ENCODE measurements at places on chromosomes 1 and 21.

- DNase-seq: no peak
Measured at GRCh38 chr1:161743231-161743630, 6.4 kb upstream of the DUSP12 start.

- DNase-seq: no peak
Measured at GRCh38 chr1:50634251-50634650, 211.0 kb upstream of the DMRTA2 start.

GRCh38 chr1:177800400-177801088, 169.3 kb downstream of the SEC16B start:
- DNase-seq: no peak

DNA sequence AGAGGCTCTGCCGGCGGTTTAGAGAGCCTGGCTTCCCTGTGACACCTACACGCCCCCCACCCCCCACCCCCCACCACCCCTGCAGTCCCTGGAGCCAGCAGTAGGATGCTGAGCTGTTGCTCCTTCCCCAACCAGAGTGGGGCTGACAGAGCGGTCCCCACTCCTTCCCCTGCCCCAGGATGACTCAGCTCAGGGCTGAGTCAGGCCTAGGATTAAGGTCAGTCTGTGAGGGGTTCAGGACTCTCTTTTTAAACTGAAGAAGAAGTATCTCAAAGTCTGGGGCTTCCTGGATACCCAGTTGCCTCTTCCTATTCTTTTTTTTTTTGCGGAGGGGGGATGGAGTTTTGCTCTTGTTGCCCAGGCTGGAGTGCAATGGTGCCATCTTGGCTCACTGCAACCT, 19.1 kb downstream of the DMBX1 start:
- DNase-seq: no peak

DNA sequence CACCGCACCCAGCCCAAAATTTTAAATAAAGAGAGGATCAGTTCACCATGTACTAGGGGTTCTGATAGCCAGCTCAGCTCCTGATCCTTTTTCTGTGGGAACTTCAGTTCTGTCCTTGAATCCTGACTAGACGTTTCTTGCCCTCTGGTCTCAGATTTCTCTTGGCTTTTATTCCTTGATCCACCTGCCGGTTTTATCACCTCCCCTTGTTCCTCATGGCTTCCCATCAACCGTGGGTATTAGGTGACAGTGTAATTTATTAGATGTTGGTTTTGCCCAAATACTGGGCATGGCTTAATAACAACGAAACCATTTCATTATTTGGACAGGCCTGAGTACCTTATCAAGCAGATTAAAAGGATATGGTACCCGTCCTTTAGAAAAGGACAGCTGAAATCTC, 22.5 kb downstream of the SLC45A1 start:
- no peak for DNase-seq

GRCh38 chr1:217620814-217621213, 10.1 kb downstream of the GPATCH2 start:
- no peak for DNase-seq

GRCh38 chr1:204114606-204115005, 37.2 kb downstream of the ETNK2 start:
- no peak for DNase-seq

- DNase-seq: no peak
Measured at GRCh38 chr1:178241057-178241456, 147.2 kb downstream of the RASAL2 start.

- no peak for DNase-seq
Measured at GRCh38 chr21:42745511-42746239, 92.3 kb downstream of the PDE9A start.

- peak; percentile 74 for DNase-seq
Measured at GRCh38 chr1:37035796-37036666, 1.7 kb upstream of the GRIK3 start.

DNA sequence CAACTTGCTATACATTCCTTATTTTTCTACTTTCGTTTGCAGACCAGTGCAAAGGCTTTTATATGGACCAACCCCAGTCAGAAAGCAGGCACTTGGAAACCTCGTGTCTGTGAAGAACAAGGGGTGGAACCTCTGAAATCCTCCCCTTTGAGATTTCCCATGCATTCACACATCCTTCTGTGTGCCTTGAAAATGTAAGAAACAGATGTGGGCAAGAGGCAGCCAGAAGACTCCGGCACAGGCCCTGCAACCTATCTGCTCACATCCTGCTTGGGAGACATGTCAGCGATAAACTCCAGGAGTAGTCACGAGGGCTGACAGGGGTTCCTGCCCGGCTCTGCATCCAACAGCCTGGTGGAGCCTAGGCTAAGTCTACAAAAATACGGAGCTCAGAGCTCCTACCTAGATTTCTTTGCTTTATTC, 42.5 kb downstream of the ETS2 start:
- DNase-seq: no peak

GRCh38 chr21:26138615-26139257, 31.8 kb downstream of the APP start:
- DNase-seq: no peak

DNA sequence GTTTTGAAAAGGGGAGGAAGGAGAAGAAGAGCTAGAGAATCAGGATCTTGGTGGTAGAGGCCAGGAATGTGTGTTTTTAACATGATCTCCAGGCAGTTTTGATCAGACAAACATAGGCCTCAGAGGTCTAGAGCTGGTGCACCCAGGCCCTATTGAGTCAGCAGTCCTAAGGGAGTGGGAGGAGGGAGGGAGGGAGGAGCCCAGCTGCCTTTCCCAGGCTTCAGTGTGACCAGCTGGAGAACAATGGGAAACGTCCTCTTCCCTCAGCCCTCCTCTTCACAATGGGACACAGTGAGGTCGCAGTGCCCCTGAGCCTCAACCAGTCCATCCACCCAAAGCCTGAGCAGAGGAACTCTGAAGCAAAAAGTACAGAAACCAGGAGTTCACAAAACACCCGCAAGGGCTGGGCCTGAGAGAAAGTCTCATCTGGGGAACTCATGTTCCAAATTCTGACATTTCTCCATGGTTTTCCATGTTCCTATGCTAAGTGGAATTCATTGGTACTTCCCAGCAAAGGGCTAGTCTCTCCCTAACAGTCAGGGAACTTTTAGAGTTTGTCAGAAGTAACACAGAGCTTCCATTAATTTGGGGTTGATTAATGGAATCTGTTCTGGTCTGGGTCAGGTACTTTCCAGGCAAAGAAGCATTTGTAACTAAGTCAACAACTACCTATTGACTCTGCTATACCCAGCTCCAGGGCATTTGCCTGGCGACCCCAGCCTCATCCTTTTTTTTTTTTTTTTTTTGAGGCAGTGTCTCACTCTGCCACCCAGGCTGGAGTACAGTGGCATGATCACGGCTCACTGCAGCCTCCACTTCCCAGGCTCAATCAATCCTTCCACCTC, 37.5 kb downstream of the ELAPOR1 start:
- no peak for DNase-seq

- DNase-seq: no peak
Measured at GRCh38 chr1:9346566-9346965, 53.9 kb downstream of the SPSB1 start.

DNA sequence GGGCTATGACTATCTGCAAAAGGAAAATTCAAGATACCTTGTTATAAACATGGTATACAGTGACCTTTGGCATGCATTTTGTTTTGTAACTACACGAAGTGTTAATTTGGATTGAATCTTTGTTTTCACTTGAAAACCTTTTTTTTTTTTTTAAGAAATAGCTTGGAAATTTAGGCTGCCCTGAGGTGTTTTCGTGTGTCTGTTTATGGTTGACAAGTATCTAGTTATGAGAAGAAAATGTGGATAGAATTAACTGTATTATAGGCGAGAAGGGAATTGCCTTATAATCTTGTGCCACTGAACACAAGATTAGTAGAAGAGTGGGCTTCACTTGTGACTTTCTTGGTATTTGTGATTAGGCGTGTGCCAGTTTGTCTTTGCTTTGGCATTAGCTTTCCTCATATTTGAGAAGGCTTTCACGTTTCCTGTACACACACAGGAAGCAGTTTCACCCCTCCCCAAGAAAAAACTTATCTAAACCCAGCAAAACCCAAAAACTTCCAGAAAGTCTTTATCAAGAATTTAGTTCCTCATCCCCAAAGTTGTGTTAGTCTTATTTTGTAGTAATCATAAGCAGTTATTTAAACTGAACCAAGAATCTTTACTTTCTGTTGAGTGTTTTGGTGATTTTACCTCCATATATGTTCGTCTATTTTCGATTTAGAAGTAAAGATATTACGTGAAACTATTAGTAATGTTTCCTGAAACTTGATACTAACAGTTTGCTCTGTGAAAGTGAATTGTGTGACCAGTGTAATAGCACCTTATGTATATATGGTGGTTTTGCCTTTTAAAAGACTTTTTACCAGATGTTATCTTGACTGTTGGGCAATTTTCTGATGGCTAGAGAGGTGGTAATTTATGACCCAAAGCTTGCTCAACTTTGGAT, 3.8 kb downstream of the DYRK1A start:
- DNase-seq: no peak

DNA sequence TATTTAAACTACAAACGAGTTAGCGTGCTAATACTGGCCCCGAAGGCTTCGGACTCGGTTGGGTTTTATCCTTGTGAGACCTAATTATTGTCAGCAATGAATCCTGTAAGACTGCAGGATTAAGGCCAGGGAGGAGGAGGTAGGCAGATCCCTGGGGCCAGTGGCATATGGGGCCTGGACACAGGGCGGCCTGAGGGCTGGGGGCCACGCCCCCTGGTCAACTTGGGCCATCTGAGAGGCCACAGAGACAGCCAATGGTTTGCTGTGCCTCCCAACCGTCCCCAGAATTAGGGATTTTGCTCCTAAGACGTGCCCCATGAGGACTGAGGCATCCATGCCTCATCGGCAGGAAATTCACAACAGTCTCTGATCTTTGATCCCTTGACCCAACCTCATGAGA, 31.1 kb upstream of the DISP3 start:
- DNase-seq: no peak

GRCh38 chr1:41749991-41750745, 168.6 kb downstream of the HIVEP3 start:
- no peak for DNase-seq

DNA sequence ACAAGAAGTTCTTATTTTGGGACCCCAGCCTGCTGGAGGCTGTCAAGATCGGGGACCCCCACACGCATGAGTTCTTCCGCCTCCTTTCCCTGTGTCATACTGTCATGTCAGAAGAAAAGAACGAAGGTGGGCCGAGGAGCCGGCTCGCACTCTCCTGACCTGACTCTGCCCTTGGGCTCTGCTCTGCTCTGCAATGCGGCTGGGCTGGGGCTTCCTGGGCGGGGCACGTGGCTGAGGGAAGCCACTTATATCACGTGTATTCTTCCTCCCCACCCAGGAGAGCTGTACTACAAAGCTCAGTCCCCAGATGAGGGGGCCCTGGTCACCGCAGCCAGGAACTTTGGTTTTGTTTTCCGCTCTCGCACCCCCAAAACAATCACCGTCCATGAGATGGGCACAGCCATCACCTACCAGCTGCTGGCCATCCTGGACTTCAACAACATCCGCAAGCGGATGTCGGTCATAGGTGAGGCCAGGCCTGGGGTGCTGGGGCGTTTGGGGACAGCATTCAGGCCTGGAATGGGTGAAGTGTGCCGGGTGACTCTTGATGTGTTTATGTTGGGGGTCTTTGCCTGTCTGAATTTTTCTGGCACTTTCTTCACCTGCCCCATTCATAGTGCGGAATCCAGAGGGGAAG, 17.6 kb downstream of the ATP8B2 start:
- no peak for DNase-seq

DNA sequence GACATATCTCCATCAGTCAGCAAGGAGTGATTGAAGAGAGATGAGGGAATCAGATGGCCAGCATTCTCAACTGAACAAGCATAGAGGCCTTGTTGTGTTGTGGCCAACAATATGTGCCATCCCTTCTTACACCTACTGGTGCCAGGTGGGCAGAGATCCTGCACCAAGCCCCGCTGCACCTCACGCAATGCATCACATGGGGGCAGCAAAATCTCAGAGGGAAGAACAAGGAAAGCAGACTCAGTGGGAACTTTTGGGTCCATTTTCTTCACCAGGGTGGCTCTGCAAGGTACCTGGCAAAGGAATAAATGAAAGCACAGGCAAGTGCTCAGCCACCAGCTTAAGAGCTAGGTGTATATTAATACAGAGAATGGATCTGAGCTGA, 33.2 kb downstream of the HSD3B2 start:
- DNase-seq: no peak

- DNase-seq: peak; percentile 43
Measured at GRCh38 chr1:232627645-232628334, 2.1 kb downstream of the SIPA1L2 start.

DNA sequence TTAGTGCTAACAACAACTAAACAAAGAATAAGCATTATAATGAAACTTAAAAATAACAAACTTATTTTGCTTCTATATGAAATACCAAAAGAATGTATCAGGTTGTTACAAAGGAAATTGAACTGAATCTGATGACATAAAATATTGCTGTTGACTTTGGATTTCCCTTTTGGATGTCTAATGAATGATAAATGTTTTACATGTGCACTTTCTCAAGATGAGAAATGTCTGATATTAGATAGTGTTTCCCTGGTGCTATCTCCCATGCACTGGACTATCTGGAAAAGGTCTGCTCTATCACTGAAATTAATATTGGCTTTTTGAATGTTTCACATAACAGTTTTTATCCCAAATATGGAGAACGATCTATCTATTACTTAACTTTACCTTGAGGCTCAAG, 179.9 kb downstream of the HMCN1 start:
- no peak for DNase-seq

DNA sequence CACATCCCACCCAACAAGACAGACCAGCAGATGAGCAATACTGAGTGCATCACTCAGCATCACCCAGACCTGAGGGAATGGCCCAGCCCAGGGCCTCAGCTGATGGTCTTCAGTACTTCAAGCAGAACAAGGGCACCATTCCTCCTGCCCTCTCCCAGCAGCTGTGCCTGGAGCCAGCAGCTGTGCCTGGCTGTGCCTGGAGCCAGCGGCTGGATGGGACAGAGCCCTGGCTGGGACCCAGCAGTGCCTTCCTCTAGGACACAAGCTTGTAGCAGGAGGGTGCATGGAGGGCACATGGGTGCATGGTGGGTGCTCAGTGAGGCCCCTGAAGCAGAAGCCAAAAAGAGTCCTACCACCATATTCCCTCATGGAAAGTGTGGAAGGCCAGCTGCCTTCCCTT, 583.8 kb downstream of the NPHP4 start:
- DNase-seq: no peak

GRCh38 chr1:115078708-115079107, 10.6 kb downstream of the TSPAN2 start:
- no peak for DNase-seq

- DNase-seq: peak; percentile 57
Measured at GRCh38 chr1:81305997-81306452, 494.7 kb upstream of the ADGRL2 start.

DNA sequence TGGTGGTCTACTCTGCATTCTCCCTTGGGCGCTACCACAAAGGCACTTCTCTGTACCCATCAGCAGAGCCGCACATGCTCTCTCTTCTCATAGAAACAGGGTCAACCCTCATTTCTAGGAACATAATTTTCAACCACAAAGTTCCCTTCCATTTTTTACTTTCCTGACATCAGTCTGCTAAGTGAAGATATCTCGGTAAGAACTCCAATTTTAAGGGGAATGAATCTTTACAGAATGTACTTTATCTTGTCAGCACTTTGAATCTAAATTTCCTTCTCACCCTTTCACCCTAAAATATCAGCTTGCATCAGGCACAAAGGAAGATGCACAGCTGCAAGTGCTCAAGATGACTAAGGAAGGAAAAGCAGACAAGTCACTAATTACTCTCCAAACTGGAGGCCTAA, 545.9 kb downstream of the SMYD3 start:
- no peak for DNase-seq
